ENCODE measurements at places on chromosomes 7 and 10. TPM values are rescaled to one million over a fixed set of nuclear protein-coding genes. Genes with fewer than 3 reads are reported as not detected.

Gene TRPV6
- 0.09 TPM for polyA plus RNA-seq

Gene NPC1L1
- polyA plus RNA-seq: not detected

Gene ETV1
- not detected for polyA plus RNA-seq

Gene MYH16
- polyA plus RNA-seq: not detected

Gene MRLN
- polyA plus RNA-seq: not detected

Gene IFIT1B
- polyA plus RNA-seq: not detected

Gene CALN1
- polyA plus RNA-seq: not detected

Gene SEMA3A
- polyA plus RNA-seq: not detected

Gene EVX1
- polyA plus RNA-seq: not detected

Gene CYP2W1
- not detected for polyA plus RNA-seq

Gene GALNT17
- polyA plus RNA-seq: not detected

Gene TMEM213
- polyA plus RNA-seq: not detected

Gene TRPV5
- not detected for polyA plus RNA-seq

Gene TAX1BP1
- polyA plus RNA-seq: 112 TPM

Gene UTF1
- not detected for polyA plus RNA-seq

Gene SFRP4
- not detected for polyA plus RNA-seq

Gene NME8
- not detected for polyA plus RNA-seq

All from CD4-positive, alpha-beta memory T cell (primary cell).